ENCODE measurements at places on chromosomes 16 and 17.

- DNase-seq: no peak
Measured at GRCh38 chr17:77257596-77258458, 117.1 kb downstream of the SEC14L1 start.

- no peak for DNase-seq
Measured at GRCh38 chr17:61384354-61384691, 15.3 kb upstream of the TBX2 start.

DNA sequence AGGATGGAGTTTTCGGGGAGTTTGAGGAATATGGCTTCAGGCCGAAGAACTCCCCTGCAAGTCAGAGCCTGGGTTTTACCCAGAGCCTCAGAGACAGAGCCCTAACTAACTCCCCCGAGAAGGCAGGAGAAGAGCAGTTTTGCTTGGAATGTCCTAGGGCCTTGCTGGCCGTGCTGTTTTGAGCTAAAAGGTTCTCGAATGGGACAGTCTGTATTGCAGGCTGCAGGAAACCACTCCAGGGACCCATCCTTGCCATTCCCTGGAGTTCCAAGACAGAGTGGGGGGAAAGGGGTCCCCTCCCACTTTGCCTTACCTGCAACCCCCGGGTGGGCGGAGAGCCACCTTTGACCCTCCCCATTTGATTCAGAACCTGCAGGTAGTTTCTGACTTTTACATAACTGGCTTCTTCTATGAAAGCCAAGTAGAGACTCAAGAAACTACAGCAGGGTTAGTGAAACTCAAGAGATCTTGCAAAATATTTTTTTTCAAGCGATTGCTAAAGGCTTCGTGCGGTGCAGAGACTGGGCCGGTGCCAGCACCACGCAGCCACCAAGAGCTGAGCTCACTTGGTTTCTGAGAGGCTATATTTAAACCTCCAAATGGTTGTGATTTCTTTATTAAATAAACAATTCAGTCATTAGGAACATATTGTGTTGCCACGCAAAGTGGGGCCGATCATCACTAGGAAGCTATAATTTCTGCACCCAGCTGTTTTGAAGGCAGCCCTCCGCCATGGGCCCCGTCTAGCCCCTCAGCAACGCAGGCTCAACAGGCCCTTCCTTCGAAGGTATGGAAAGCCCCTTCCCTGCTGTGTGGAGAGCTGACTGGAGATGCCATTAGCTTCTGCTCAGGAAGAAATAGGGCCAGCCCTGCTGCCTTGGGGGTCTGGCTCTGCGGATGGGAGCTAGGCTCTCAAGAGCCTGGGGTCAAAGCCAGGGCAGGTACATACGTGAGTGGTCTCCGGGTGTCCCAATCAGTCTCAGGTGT lies 223.0 kb downstream of the NTN1 start:
- no peak for DNase-seq

- no peak for DNase-seq
Measured at GRCh38 chr16:85765767-85766166, 14.9 kb upstream of the C16orf74 start.

GRCh38 chr16:87384162-87384874 lies 742 bp upstream of the FBXO31 start:
- DNase-seq: no peak

GRCh38 chr17:59381716-59382570 lies 50.5 kb downstream of the YPEL2 start:
- no peak for DNase-seq

GRCh38 chr16:49542391-49542891 lies 168.8 kb downstream of the C16orf78 start:
- no peak for DNase-seq

GRCh38 chr17:82615084-82616020 lies 32.9 kb downstream of the WDR45B start:
- no peak for DNase-seq

GRCh38 chr16:10594312-10594950 lies 14.0 kb upstream of the EMP2 start:
- no peak for DNase-seq

DNA sequence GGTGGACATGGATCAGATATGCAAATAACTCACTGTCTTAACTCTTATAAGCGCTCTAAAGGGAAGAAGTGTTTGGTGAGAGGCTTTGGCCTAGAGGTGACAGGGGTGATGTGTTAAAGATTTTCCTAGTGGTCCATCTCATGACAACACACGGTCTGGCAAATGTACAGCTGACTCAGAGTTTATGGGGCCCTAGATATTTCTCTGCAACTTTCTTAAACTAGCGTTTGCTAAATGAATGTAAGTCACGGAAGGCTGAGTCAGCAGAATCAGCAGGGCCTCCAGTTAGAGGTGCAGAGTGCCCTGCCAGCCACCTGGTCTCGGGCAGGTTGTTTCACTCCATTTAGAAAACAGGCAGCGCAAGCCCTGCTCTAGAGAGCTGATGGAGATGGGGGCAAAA lies 40.1 kb downstream of the CLEC16A start:
- DNase-seq: no peak

- no peak for DNase-seq
Measured at GRCh38 chr17:58052945-58053715, 30.1 kb upstream of the DYNLL2 start.

DNA sequence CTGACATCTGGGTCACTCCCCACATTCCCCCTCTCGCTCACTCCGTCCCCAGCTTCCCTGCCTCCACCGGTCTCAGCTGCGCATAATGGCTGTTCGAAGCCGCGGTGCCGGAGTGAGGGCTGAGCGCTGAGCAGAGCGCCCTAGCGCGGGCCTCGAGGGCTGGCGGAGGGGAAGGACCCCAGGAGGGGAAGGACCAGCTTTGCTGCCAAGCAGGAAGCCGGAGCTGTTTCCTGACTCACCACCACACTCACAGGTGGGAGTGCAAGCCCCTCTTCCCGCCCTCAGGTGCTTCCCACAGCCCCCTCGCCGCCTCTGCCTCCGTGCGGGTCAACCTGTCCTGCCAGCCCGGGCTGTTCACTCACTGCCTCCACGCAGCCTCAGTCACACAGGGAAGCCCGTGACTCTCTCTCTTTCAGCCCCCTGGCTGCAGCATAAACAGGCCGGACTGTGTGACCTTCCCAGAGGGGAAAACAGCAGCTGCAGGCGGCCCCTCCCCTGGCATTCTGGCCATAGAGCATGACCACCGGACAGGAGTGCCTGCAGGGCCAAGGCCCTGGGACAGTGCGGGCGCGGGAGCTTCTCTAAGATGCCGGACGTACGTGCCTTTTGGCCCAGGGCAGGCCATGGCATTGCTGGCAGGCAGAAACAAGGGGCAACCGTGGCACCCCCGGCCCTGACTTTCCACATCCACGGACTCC lies 23.7 kb downstream of the SLC43A2 start:
- DNase-seq: no peak

DNA sequence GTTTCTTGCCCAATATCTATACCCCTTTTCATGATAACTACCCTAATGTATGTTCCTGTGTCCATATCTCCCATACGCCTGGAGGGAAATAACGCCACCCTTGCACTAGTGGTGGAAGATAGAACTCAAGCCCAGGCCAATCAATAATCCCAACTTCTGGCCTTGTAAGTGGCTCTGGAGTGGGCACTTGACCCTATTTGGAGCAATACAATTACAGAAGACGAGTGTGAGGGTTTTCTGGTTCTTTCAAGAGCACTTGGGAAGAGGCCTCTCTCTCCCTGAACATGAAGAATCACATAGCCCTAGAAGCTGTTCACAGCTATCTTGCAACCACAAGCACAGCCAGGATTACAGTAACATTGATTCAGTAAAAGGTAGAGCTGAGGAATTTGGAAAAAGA lies 217.9 kb downstream of the RAB11FIP4 start:
- no peak for DNase-seq

- no peak for DNase-seq
Measured at GRCh38 chr17:7380321-7380720, 568 bp upstream of the TNK1 start.

DNA sequence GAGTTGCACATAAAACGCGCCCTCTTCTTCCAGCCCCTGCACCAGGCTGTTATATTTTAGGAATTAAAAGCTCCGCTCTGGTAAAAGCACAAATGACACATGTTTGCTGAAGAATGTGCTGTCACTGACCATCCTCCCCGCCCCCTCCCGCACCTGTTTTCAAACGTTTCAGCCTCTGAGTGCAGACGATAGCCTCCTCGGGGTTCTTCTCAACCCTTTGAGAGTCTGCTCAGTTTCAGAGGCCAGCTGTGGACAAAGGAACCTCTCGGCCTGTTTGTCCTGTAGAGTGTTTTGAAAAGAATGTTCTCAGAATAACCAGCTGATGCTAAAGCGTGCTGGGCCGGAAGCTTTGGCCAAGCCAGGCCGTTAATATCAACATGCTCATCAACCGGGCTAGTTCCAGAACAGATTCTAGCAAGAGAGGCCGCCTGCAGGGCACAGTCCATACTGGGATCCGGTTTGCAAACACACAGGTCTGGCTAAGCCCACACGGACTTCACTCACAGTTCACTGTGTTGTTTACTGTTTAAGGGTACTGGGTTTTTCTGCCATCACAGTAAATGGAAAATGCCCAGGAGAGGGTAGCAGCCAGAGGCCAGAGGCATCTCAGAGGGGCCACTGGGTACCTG lies 6.4 kb upstream of the CACNG4 start:
- DNase-seq: no peak

- no peak for DNase-seq
Measured at GRCh38 chr17:77793146-77793970, 165.1 kb upstream of the TNRC6C start.

DNA sequence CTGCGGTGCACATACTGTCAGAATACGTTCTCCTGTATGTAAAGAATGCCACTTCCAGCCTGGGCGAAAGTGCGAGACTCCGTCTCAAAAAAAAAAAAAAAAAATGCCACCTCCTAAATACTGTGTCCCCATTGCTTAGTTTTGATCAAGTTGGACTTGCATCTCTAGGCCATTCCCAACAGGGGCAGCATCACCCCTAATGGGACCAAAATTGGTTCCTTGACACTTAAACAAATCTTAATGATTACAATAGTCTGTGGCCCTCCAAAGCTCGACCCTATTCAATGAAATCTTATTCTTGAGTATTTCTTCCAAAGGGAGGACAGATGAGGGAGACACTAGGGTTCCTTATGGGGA lies 154.7 kb upstream of the PLCG2 start:
- DNase-seq: no peak

- no peak for DNase-seq
Measured at GRCh38 chr17:40547079-40547784, 18.0 kb downstream of the CCR7 start.

DNA sequence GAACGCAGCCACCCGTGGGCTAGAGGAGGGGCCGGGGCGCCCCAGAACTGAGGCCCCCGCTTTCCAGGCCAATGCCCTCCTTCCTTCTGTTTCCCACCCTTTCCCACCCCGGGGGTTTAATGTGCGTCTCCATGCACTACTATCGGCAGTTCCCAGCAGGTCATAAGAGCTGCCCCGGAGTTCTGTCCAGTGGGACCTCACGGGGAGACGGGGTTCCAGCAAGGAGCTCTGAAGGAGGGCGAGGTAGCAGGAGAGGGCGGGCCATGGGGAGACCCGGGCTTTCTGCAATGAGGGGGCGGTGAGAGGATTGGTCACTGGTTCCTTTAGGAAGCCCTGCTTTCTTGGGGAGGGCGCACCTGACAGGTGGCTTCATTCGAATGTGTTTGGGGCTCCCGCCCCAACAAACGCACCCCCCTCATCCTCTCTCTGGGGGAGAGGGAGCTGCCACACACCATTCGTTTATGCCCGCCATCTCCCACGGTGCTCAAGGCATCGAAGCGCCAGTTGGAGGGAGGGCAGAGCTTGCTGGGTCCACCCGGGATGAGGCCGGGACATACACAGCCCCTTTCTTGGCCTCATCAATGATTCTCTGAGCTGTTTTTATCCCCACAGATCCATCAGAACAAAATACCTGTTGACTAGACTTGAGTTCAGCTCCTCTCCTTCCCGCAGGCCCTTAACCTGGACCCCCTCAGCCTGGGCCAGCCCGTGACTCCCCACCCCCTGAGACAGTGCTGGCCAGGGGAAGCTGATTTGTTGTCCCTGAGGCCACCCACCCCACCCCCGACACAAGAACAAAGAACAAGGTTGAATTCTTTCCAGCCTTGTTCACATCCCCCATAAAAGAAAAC lies 44.1 kb downstream of the SLC7A5 start:
- DNase-seq: no peak

DNA sequence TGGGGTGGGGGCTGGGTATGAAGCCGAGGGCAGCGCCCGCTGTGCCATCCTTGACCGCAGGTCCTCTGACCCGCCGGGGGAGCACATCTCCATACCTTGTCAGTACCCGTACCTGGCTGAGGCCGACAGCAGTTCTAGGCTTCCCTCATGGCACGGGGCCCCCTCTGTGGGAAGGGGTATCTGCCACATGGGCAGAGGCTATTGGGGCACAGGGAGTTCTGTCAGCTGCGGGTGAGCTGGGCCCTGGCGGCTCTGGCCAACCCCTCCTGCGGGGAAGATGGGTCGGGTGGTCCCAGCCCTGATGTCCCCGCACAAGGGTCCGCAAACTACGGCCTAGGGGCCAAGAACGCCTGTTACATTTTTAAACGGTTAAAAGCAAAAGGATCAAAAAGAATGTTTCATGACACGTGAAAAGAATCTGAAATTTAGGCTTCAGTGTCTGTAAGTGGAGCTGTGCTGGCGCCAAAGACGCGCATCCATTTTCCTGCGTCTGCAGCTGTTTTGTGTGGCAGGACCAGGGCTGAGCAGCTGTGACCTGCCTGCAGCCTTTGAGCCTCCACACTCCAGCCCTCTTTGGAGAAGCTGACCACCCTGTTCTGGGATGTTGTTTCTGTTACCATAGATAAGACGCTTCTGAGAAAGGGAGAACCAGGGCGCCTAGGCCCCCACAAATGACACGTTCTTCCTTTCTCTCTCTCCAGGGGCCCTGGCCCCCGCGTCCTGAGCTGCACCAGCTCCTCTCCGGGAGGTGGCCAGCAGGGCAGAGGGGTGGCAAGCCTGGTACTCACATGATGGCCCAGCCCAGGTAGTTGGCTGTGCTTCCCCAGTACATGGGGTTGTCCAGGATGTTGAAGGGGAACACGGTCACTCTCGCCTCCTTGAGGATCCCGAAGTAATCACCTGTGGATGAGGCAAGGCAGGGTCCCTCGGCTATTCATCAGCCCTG lies 12.7 kb upstream of the RASD1 start:
- DNase-seq: no peak

GRCh38 chr16:58551496-58551895 lies 36.2 kb downstream of the SETD6 start:
- no peak for DNase-seq

DNA sequence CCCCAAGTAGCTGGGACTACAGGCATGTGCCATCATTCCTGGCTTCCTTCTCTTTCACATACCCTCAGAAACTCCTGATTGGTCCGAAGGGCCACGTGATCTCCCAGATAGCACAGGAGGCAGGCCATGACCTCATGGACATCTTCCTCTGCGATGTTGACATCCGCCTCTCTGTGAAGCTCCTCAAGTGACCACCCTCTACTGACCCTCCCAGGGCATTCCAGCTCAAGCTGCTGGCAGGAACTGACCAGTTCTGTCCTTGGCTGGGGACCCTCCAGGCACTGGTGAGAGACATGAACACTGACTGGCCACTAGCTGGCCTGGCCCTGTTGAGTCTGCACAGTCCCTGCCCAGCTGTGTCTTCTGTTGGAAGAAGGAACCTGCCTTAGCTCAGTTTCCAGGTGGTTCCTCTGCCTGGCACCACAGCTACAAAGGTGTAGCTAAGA lies 5.6 kb downstream of the ERAL1 start:
- peak; percentile 88 for DNase-seq
